Stimulated activated CD4-positive, alpha-beta T cell treated with anti-CD3 and anti-CD28 coated beads, Interleukin-2, amount 100 ng/mL, for 24 hours (primary cell): ENCODE measurements at places on chromosomes 1 and 21.

DNA sequence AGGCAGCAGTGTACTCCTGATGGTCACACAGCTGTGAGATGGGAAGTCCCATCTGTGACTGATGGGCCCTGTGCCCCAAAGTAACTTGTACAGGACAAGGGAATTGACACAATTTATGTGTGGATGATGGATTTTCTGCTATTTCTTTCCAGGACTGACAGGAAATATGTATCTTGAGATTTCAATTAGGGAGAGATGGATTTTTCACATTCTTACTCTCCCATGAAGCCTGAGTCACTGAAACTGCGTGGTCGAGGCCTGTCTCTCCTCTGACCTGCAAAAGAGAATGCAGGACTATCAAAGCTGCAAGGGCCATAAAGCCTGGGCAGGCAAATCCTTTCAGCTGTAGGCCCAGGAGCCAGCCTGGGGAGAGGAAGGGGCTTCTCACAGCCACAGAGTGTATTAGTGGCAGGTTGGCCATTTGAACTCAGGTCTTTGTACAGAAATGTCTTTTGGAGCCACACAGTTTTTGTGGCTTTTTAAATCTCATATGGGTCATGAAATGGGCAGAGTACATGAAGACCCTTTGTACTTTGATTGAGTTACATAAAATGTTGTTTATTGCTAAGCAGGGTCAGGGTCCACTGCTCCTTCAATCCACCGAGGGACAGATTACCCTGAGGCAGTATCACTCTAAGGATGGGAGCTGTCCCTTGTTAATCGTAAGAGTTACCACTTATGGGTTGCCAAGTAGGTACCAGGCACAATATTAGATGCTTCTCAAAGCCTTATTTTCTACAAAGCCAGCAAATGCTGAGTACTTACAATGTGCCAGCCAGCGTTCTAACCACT is 14.8 kb downstream of the ALX3 start:
- DNase-seq: no peak

- no peak for DNase-seq
These were observed 78.7 kb downstream of the RGL1 start for GRCh38 chr1:183883623-183884022.

DNA sequence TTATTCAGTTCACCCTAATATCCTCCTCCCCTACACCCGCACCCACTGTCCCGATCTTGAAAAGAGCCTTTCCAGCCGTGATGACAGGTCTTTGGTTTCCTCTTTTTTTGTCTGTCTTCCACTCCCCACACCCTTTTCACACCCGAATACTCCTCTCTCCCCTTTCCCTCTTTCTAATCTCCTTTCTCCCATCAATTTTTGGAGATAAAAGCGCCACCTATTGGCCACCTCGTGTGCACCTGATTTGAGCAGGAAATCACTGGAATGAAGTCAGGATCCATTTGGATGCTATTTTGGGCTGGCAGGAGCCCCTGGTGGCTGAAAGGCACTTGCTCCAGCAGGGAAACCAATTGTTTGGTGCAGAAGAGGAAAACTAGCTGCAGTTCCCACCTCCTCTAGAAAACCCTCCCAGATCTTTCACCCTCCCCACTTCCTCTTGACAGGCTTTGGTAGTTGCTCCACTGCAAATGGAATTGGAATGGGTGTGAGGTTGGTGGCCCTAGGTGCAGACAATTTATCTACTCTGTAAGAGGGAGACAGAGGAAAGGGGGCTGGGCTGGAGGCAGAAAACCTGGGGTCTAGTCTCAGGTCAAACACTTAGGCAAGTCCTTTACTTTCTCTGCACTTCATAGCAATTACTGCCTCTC is 8.4 kb downstream of the FOXE3 start:
- no peak for DNase-seq

DNA sequence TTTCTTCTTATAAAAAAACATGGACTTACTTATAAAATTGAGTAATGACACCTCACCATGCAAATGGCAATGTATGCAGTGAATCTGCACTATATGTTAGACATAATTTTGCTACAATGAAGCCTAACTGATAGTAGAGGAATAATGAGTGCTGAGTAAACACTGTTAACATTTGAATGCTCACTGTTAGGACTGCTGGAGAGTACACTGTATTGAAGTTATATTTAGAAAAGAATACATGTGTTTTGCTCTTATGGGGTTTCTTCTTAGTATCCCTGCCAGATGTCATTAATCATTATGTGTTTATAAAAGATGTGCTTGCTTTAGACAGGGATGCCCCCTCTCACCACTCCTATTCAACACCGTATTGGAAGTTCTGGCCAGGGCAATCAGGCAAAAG is 111.1 kb upstream of the ZP4 start:
- DNase-seq: no peak

GRCh38 chr1:86705665-86705985 is 1.2 kb downstream of the SH3GLB1 start:
- DNase-seq: no peak

- no peak for DNase-seq
These were observed 34.5 kb upstream of the ATP2B4 start for GRCh38 chr1:203592156-203592555.

DNA sequence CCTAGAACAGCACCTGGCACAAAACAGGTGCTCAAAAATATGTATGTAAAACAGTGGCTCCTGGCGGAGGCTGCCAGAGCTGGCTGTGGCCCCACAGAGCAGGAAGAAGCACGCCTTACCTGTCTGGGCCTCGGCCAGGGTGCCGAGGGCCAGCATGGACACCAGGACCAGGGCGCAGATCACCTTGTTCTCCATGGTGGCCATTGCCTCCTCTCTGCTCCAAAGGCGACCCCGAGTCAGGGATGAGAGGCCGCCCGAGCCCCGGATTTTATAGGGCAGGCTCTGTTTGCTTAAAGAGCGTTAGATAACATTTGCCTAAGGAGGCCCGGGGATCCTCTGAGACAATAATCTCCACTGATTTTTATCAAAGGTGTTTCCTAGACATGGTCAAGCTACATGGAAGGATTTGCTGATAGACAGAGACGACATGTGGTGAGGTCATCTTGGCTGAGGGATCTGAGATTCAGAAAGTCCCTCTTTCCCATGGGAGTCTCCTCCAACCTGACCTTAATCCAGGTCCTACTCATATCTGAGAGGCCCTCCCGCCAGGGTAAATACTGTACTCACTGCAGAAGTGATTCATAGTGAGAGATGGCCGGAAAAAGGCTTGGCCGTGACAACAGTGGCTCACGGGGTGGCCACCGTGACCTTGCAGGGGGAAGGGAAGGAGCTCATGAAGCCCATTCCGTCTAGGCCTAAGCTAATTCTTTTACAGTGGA is at the start of gene TFF1:
Gene TFF1 (minus strand): TSS at position 244 of the 719 bp plus-strand sequence. CDS start 40 bp downstream, at position 204.
- no peak for DNase-seq

GRCh38 chr1:96520579-96520947 is 201.0 kb upstream of the PTBP2 start:
- no peak for DNase-seq

GRCh38 chr21:33047231-33047630 is 21.5 kb downstream of the OLIG2 start:
- no peak for DNase-seq

GRCh38 chr1:21232044-21232443 is 55.3 kb upstream of the EIF4G3 start:
- peak; percentile 50 for DNase-seq

DNA sequence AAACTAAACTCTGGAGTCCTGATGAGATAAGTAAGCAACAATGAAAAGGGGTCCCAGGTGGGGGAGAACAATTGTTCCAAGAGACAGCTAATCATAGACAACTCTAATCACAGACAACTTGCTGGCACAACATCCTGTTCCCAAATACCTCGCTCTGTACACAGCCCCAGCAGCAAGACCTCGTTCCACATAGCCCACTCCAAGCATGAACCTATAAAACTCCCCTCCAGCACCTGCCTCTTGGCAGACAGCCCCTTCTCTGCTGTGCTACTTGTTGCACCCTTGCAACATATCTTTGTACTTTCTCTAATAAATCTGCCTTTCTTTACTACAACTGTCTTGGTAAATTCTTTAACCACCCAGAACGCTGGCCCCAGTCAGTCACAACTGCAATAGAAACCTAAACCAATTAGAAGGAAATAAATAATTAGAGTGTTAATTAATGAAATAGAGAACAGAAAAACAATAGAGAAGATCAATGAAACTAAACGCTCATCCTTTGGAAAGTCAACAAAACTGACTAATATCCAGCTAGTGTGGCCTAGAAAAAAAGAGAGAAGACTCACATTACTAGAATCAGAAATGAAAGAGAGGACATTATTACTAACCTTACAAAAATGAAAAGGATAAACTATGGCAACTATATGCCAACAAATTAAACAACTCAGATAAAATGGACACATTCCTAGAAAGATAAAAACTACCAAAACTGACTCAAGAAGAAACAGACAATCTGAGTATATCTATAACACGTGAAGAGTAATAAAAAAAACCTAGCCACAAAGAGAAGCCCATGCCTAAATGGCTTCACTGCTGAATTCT is 36.1 kb downstream of the LRRC40 start:
- no peak for DNase-seq

DNA sequence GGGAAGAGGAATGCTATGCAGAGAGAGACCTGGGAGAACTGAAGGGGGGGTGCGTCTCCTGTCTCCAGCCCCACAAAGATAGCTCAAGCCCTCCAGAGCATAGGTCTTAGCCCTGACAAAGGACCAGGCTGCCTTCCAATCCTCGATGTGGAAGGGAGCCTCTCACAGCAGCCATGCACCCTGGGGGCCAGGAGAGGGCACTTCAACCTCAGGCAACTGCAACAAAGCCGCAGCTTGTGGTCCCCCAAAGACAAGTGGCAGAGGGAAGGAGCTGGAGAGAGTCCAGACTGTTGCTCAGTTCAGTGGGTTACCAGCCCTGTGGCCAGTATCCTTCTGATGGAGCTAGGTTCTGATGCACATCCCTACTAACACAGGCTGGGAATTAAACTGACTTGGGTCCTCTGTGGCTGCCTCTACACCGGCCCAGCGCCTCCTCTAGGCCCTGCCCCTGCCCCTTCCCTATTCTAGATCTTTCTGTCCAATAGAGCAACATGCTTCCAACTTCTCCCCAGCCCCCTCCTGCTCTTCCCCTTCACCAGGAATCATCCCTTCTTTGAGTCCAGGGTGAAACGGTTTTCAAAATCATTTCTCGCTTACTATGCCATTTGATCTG is 100.7 kb upstream of the SPATA6 start:
- no peak for DNase-seq

DNA sequence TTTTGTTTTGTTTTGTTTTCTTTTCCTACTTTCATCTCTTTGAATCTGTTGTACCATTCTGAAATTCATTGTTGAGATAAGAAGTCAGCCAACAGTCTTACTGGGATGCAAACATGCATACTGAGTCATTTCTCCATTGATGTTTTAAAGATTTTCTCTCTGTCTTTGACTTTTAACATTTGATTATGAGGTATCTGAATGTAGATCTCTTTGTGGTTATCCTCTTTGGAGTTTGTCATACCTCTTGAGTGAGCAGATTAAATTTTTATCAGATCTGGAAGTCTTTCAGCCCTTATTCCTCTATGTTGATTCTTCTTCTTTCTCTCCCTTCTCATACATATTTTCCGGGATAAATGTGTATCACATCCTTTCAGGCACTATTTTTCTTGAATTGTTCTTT is 406.9 kb upstream of the NCAM2 start:
- DNase-seq: no peak

- no peak for DNase-seq
These were observed 1.4 kb downstream of the TPM3 start for GRCh38 chr1:154190550-154190949.

- no peak for DNase-seq
These were observed 79.7 kb downstream of the CACHD1 start for GRCh38 chr1:64549464-64550239.

DNA sequence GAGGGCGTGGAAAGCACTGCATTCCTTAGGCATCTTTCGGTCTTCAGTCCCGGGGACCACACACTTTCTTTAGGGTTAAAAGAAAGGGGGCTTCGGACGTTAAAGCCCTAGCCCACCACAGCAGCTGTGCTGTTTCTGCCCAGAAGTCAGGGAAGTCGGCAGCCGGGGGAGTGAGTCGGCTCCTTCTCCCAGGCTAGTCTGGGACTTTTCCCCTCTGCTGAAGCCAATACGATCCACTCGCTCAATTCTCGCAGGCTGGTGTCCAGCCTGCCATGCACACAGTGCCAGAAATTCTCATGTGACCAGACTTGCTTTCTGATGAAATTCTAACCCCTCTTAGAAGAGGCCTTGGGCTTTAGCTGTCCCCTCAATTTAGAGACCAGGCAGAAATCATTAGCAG is 67.7 kb downstream of the BCAR3 start:
- no peak for DNase-seq

DNA sequence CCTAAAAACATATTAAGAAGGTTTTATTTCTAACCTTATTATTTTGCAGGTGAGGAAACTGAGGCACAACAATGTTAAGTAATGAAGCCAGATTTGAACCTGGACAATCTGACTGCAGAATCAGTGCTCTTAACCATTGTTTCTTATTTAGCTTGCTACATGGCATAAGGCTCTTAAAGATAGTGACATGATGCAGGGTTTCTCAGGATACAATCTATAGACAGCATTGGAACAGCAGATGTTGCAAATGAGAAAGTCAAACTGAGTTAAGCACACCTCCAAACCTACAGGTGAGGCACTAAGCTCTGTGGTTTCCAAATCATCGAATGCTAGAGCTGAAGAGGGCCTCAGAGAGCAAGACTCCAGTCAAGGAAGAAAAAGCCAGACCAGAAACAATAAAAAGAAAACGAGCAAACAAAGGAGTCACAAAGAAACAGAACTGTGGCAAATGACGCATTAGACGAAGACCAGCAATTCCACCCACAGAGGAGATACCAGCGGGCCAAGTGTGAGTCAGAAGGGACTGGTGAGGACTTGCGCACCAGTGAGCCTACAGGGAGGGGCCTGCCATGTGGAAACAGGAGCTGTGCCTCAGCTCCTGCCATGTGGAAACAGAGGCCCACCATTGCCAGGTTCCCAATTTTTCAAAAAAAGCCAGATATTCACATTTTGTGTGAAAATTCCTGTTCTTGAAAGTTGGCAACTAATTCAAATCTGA is 14.4 kb downstream of the CD58 start:
- peak; percentile 77 for DNase-seq

GRCh38 chr21:31103163-31103562 is 64.9 kb upstream of the KRTAP19-8 start:
- DNase-seq: no peak

GRCh38 chr1:115837740-115838421 is 3.0 kb downstream of the NHLH2 start:
- DNase-seq: no peak

GRCh38 chr1:117894078-117894477 is 35.3 kb downstream of the GDAP2 start:
- no peak for DNase-seq

- DNase-seq: no peak
These were observed 3.5 kb upstream of the RAP1GAP start for GRCh38 chr1:21672478-21673276.
